Epithelial cell of alveolus of lung (primary cell): ENCODE measurements at places on chromosomes 3 and 15. TPM values are rescaled to one million over a fixed set of nuclear protein-coding genes. Genes with fewer than 3 reads are reported as not detected.

ARGFX gene
- not detected in 2 replicates for total RNA-seq

CPA3 gene
- total RNA-seq = not detected in 2 replicates

STXBP5L gene
- not detected in 2 replicates for total RNA-seq

CYP19A1 gene
- total RNA-seq = 0.08 and 0.13 TPM in 2 replicates

CP gene
- total RNA-seq = 1.0 and 1.8 TPM in 2 replicates
